ENCODE measurements at places on chromosomes 1 and 21.

DNA sequence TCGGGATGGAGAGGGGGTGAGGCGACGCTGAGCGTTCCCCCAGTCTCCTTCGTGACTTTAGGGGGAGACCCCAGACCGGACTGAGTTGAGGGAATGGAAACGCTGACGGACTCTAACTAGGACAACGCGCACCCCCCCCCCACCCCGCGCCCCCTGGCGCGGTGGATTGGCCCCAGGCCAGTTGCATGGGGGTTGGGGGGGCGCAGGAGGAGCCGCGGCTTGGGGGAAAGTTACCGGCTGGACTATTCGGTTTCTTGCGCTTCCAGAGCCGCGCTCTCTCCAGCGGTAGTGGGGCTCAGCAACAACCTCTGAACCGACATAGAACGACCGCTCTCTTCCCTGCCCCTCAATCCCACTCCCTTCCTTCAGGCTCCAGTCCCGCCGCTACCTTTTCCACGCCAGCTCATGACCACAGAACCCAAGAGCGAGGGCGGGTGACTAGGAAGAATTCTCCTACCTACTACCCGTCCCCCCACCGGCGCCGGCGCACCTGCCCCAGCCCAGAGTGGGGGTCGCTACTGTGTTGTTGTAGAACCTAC lies 694 bp downstream of the ZBTB7B start:
- no peak for DNase-seq

GRCh38 chr1:78617615-78618026 lies 2.6 kb upstream of the IFI44L start:
- peak; percentile 66 for DNase-seq

GRCh38 chr1:232226197-232226712 lies 403.7 kb downstream of the SIPA1L2 start:
- peak; percentile 20 for DNase-seq

- DNase-seq = no peak
Observed at GRCh38 chr1:28296401-28297261, 32.2 kb upstream of the MED18 start.

- DNase-seq = no peak
Observed at GRCh38 chr1:185351734-185352466, 34.9 kb upstream of the IVNS1ABP start.

GRCh38 chr1:109243860-109244552 lies 5.3 kb upstream of the CELSR2 start:
- DNase-seq = no peak

- no peak for DNase-seq
Observed at GRCh38 chr1:56788588-56788987, 30.6 kb downstream of the FYB2 start.

GRCh38 chr21:45998276-45998701 lies 16.7 kb downstream of the COL6A1 start:
- DNase-seq = no peak

DNA sequence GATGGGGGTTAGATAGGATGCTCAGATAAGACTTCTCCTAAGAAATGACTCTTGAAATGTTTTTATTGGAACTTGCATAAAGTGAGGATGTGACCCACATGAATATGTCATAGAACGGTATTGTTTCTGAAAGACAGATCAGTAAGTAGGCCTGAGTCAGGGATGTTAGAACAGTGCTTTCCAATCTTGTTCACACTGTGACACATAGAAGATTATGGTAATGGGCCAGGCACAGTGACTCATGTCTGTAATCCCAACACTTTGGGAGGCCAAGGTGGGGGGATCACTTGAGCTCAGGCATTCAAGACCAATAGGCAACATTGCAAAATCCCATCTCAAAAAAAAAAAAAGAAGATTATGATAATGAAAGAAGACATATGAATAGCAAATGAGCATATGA lies 32.9 kb downstream of the FMO4 start:
- DNase-seq = no peak

DNA sequence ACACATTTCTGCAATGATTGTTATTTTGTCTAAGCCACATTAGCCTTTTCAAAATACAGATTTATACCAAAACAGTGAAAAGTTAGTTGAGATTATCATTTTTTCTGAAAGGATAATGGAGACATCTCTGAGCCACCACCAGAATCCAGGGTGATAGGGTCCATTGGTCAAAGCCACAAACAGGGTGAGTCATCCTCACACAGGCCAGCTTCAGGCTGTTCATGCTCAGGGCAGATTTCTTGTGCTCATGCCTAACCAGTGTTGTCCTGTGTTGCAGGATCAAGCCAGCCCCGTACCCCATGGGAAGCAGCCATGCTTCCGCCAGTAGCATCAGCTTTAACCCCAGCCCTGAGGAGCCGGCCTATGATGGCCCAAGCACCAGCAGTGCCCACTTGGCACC lies 13.4 kb downstream of the ELOA start:
- DNase-seq = no peak

DNA sequence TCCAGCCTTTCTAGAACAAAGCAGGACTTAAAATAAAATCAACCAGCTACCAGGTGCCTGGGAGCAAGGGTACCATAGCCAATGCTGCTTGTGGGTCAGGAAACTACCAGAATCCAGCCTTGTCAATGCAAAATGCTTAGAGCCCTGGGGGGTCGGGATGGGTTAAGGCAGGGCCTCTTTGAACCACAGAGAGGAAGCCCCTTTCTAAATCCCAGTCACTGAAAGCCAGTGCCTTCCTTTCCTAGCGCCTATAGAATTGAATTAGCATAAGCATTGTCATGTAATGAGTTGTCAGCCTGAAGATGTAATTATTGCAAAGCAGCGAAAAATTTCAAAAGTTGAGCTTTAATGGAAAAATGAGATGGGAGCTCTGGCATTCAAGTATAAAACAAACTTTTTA lies 176.6 kb upstream of the DAB1 start:
- no peak for DNase-seq

GRCh38 chr1:17263936-17264335 lies 15.0 kb downstream of the PADI3 start:
- no peak for DNase-seq

DNA sequence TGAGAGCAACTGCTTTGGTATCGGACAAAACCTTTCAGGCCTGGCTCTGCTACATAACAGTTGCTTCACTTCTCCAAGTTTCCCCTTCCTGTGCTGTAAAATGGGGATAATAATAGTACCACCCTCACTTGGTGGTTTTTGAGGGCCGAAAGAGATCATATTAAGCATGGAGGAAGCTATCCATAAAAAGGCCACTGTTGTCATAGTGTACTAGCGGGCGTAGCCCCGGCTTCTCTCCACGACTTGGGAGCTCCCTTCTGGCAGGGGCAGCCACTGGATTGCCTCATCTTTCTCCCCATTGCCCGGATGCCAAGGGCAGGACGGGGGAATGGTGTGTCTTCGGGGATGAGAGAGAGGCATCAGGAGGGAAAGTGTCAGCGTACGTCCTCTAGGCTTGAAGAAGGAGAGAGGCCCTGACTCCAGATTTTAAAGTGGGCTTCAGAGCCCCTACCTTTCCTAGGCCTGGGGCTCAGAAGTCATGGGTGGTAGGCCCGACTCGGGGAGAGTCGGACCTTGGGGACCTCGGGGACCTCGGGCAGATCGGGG lies 548 bp upstream of the MFSD2A start:
- DNase-seq = no peak

- DNase-seq = no peak
Observed at GRCh38 chr1:185849014-185849413, 114.8 kb downstream of the HMCN1 start.

- no peak for DNase-seq
Observed at GRCh38 chr1:210882414-210883221, 251.3 kb downstream of the KCNH1 start.

GRCh38 chr1:230760360-230760827 lies 13.2 kb downstream of the CAPN9 start:
- no peak for DNase-seq

DNA sequence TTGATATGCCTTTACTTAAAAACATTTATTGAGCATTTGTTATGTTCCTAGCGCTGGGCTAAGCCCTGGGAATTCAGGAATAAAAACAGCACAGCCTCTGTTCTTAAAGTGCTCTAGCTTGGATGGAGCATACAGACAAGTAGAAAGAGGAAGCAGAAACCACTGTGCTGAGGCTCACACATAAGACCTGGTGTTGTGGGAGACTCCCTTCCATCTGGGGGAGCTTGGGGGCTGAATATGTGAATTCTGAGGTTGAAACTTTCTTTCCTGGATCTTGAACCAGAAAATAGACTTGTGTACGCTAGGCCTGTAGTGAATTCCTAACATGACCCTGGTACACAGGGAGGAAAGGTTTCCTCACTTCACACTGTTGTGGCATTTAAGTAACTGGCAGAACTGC lies 209.9 kb downstream of the ZNF326 start:
- DNase-seq = no peak

GRCh38 chr1:182227864-182228547 lies 163.6 kb downstream of the GLUL start:
- no peak for DNase-seq

DNA sequence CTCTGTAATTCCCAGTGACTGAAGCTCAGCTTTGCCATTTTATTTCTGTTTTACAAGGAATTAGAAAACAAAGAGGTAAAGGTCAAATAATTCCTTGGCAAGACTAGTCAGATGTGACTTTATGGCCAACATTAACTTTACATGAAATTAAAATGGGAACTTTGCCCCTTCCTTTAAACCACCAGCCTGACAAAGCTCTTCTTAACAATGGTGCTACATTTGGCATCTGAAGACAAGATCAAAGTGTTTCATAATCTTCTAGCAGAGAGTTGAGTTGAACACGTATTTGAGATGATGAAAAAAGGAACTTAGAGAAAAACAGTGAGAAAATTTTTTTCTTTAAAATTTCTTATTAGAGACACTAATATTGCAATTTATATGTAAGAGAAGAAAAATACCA lies 193.8 kb downstream of the AK5 start:
- DNase-seq = no peak

DNA sequence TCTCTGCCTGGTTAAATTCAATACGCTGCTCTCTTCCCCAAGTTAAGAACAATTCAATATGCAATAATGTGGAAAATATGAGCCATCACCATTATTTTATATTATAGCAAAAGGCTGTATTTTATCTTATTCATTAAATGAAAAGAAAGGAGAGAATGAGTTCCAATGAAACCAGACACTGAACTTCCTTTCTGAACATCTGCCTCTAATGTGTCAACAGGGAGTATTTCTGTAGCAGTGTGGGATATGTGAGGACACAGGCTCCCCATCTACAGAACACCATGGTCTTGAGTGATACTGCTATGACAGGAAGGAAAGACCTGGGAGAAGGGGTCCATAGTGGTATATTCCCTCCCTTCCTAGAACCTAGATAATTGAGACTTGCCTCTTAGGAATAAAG lies 46.3 kb downstream of the CASQ2 start:
- no peak for DNase-seq

DNA sequence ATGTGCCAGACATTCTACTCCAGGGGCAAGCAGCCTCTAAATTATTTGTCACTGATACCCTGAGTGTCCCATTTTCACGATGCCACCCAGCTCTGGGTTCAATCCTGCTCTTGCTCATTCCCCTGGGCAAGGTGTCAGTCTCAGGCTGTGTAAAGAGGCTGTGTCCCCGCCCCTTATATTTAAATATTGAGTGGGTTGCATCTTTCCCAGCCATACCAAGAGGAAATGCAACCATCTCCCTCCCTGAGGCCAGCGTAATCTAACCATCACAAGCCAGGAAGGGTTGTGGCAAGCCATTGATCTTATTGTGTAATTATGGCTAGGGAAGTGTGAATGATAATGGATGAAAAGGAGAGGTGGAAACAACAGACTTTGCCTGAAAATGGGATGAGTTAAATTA lies 54.7 kb upstream of the CLDN14 start:
- DNase-seq = no peak

DNA sequence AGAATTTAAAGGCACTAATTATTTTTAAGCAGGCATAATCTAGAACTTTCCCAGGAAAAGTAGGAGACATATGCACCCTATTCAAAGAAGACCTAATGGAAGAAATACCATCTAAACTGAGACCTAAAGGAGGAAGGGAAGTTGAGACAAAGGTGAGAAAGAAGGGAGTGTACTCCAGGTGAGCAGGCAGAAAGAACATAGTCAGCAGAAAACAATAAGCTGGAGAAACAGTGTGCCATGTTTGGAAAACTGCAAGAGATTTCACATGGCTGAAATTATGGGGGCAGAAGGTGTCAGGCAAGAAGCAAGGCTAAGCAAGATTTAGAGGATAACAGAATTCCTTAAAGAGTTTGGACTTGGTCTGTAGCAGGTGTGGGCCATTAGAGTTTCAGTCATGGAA lies 167.0 kb upstream of the USP25 start:
- no peak for DNase-seq

DNA sequence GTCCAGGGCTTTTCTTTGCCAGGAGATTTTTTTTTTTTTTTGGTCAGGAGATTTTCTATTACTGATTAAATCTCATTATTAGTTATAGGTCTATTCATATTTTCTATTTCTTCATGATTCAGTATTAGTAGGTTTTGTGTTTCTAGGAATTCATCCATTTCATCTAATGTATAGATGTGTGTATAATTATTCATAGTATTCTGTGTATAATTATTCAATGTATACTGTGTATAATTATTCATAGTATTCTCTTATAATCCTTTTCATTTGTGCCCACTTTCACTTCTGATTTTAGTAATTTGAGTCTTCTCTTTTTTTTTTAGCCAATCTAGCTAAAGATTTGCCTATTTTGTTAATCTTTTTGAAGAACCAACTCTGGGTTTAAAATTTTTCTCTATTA lies 12.3 kb upstream of the PNRC2 start:
- no peak for DNase-seq

DNA sequence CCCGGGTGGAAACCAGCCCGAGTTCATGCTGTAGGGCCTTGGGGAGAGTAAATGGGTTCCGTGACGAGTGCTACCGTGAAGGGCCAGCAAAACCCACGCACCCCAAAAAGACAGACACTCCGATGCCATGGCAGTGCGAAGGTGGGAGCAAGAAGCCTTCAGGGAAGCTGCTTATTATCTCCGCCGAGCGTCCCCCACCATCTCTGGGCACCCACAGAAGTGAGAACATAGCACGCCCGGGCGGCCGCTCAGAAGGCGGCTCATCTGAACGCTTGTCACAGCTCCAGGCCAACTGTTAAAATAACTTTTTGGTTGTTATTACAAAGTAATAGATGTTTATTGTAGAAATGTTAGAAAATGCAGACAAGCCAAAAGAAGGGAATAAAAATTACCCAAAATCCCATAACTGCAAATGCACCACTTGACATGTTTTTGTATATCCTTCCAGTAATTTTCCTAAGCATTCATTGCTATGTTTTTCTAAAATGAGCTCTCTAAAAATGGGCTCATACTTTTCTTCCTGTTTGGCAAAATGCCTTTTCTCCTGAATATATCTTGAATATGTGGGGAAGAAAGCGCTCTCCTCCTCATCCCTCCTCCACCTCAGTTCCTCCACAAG lies 234.9 kb downstream of the NPHP4 start:
- DNase-seq = no peak

All from AG04450 (cell line).